Activated CD4-positive, alpha-beta T cell treated with anti-CD3 and anti-CD28 coated beads for 48 hours (primary cell): ENCODE measurements at places on chromosomes 6 and 20.
A peak's percentile ranks its signal among the peaks of the same experiment; 100 is the strongest.

DNA sequence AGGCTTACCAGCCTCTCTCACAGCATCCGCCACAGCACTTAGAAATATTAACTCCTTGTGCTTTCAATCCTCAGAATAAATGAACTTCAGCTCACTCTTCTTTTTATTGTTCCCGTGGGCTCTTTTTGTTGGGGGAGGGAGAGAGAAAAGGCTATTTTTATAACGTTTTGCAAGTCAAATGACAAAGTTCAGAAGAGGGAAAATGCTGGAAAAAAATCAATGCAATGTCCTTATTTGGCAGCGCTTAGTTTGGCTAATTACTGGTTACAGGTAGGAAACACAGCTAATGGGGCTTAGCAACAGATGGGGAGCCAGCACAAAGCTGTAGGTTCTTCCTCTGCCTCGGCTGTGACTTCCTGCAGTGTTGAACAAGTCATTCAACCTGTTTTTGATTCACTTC lies 1067.0 kb upstream of the MAP3K7 start:
- DNase-seq: no peak

GRCh38 chr6:12577124-12577850 lies 139.3 kb upstream of the PHACTR1 start:
- DNase-seq: no peak

DNA sequence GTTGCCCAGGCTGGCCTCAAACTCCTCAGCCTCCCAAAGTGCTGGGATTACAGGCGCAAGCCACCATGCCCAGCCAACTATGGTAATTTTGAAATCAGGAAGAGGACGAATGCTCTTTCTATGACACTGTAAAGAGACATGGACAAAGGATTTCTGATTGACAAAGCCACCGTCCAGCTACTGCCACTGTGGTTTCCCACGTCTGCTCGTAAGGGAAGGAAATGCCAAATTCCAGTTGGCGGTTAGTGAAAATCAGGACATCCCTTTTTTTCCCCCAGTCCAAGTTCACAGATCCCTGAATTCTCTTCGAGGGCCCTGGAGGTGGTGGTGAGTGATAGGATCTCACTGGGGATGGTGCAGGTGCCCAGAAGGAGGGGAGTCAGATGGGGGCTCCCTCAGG lies 31.2 kb downstream of the SNAI1 start:
- DNase-seq: no peak

GRCh38 chr20:3543901-3544507 lies 73.2 kb downstream of the ATRN start:
- DNase-seq: no peak

GRCh38 chr6:159217595-159218275 lies 48.5 kb downstream of the FNDC1 start:
- peak; percentile 45 for DNase-seq

- no peak for DNase-seq
These were observed 7.0 kb downstream of the SERAC1 start for GRCh38 chr6:158160932-158161539.

GRCh38 chr6:106318851-106319250 lies 6.7 kb downstream of the ATG5 start:
- DNase-seq: no peak

- no peak for DNase-seq
These were observed 351.2 kb upstream of the RUNX2 start for GRCh38 chr6:44976677-44977641.

GRCh38 chr20:10605547-10606195 lies 68.1 kb downstream of the JAG1 start:
- DNase-seq: no peak

- no peak for DNase-seq
These were observed 139.5 kb upstream of the BEND6 start for GRCh38 chr6:56815436-56815835.

DNA sequence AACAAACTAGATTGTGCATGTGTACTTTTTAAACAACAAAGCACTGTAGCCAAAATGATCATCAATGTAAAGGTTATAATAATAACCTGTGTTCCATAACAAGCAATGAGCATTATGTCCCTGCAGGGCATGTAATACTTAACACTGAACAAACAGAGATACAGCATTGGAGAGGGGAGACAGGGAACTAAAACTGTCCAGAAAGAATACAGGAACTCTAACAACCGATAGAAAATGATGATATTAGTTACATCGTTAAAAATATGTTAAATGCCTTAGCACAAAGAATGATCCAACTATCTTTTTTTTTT lies 80.5 kb downstream of the COL9A1 start:
- no peak for DNase-seq

- DNase-seq: no peak
These were observed 27.2 kb upstream of the HMGN3 start for GRCh38 chr6:79261666-79262065.

DNA sequence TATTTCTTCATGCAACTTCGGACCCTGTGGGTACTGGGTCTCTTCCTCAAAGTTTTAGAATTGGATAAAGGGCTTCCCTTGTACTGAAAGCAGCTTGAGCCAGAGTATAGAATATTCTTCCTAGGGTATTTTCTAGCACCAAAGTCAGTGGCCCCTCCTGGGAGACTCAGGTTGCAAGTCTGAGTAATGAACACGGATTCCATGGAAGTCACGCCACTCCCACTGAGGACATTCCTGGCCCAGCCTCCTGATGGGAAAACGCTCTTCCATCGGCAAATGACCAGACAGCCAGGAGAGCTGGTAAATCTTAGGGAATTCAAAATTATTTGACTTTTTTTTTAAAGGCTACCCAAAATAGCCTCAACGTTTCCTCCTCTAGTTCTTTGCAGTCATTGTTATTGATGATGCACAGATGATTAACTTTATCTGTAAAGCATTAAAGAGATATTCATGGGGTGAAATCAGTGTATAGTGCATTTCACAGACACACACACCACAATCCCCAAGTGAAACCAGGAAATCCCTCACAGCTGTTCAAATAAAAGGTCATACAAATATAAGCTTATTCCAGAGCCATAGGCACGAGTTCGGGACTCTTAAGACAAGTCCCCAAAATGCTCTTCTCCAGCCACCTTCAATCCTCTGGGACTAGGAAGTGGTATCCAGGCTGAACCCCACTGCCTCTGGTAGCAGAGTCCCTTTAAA lies 248.8 kb downstream of the SOD2 start:
- no peak for DNase-seq

- no peak for DNase-seq
These were observed 723.6 kb upstream of the FLRT3 start for GRCh38 chr20:15061061-15061430.

GRCh38 chr6:16524380-16524707 lies 236.9 kb downstream of the ATXN1 start:
- DNase-seq: peak; percentile 40

- DNase-seq: no peak
These were observed 493.1 kb upstream of the MAP3K7 start for GRCh38 chr6:91079969-91080368.

GRCh38 chr6:73145690-73146089 lies 79.6 kb downstream of the KHDC1L start:
- DNase-seq: no peak

- no peak for DNase-seq
These were observed 75.0 kb downstream of the ELOVL4 start for GRCh38 chr6:79872303-79872702.

DNA sequence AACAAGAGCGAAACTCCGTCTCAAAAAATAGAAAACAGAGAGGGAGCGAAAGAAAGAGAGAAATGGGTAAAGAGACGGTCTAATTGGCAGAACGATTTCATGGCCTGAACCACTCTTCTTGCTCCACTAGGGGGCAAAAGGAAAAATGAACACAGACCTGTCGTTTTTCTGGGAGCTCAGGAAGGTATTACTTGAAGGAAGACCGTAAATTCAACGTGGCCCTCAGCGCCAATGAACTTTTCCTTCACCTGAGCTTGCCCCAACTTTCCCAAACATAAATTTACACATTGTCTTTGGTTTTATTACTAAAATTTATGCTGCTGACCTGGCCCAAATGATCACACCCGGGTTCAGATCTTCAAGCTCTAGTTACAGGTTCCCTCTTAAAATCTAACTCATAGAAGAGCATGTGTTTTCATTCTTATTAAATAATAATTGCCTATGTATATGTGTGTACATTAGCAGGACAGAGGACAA lies 67.3 kb downstream of the ATP9A start:
- DNase-seq: no peak

- DNase-seq: peak; percentile 96
These were observed 8.2 kb upstream of the CEP250 start for GRCh38 chr20:35447082-35447789.

DNA sequence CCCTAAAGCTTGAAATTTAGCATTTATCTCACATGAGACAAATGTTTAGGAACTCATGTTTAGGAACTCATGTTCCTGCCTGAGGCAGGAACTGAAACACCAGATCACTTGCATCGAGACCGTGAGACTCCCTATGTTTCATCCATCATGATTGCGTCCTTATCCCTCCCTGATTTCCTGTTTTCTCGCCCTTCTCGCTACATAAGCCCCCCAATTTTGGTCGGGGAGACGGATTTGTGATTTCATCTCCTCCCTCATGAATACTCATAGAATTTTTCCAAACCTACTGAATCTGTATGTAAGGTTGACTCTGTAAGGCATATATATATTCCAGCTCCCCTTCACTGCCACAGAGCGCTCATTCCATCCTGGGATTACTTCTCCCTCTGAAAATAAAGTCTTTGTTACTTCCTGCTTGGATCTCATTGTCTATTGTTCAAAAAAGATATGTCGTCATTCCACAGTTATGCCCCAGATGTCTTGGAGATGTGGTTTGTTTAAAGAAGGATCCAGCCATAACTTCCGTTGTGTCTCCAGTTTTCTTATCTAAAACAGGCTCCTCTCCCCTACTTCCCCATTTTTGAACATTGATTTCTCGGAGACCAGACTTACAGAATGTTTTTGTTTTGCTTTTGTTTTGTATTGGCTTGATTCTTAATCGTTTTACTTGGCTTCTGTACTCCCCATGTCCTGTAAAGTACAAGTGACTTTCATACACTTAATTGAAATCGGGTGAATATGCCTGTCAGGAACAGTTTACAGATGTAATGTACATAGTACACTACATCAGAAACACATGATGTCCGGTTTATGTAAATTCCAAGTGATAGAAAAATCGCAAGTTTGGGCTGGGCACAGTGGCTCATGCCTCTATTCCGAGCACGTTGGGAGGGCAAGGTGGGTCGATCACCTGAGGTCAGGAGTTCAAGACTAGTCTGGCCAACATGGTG lies 118.7 kb downstream of the HFE start:
- DNase-seq: no peak

DNA sequence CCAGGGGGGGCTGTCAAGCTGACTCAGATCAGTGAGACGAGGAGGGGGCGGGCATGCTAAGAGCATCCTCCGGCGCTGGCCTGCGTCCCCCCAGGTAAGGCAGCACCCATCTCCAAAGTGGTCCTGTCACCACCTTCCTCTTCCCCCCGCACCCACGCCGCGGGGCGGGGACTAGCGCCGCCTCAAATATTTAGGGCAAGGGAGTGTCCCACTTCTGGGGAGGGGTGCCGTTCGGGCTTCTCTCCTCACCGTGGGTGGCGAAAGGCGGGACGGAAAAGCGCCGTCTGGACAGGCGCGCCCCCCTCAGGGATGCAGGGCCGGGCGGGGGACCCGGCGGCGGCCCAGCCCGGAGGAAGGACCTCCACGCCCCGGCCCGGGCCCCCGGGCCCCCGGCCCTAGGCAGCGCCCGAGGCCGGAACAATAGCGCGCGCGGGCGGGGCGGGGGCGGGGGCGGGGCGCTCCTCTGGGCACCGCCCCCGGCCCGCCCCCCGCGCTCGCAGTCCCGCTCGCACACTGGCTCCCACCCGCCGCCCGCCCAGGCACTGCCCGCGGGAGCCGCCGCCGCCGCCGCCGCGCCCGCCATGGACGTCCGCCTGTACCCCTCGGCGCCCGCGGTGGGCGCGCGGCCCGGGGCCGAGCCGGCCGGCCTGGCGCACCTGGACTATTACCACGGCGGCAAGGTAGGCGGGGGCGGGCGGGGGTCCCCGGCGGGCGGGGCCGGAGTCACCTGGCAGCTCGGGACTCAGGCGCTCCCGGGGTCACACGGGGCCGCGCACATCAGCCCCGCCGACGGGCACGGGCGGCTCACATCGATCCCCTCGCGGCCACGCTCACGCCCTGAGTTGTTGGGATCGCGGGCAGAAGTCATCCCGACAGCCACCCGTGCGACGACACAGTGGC lies at the start of gene TOX2:
Gene TOX2 (plus strand): TSS at position 542 of the 900 bp plus-strand sequence. CDS start 40 bp downstream, at position 582.
- peak; percentile 32 for DNase-seq

GRCh38 chr20:44633872-44634600 lies 17.5 kb downstream of the ADA start:
- DNase-seq: no peak

DNA sequence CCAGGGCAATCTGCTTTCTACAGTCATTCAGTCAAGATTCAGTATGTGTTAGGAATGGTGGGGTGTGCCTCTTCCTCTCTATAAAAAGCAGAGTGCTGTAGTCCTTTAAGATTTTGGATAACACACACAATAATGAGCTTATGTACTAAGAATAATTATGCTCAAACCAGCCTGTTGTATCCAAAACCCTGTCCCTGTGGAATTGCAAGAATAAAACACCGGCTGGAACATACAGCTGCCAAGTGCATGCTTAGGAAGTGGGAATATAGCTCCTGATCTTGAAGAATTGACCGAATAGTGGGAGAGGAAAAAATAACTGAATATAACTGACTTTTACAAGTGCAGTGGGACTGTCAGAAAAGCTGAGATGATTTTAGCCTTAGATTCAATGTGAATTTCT lies 979 bp upstream of the MOCS1 start:
- DNase-seq: no peak

GRCh38 chr6:152471456-152472265 lies 165.5 kb downstream of the SYNE1 start:
- DNase-seq: no peak

DNA sequence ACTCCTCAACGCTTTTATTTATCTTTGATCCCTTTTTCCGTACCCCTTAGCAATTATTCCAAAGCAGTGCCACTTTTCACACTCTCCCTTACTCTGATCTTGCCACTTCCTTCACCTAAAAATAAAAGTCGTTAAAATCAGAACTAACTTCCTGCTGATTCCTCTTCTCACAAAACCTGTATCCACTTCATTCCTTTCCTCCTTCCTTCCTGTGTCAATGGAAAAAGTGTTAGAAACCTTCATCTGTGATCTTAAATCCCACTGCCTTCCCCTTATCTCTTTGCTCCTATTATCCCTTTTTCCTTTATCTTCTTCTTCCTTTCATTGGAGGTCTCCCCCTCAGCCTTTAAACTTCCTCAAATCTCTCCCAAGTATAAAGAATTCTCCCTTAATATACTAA lies 49.2 kb downstream of the GOPC start:
- no peak for DNase-seq

- DNase-seq: no peak
These were observed 266.0 kb downstream of the ADGRB3 start for GRCh38 chr6:68901044-68901443.

- no peak for DNase-seq
These were observed 1.1 kb upstream of the TCF15 start for GRCh38 chr20:611047-611842.
